CD4-positive, alpha-beta T cell treated with Interleukin-1 beta for 1 hour (primary cell): ENCODE measurements at places on chromosomes 2 and 18.
A peak's percentile ranks its signal among the peaks of the same experiment; 100 is the strongest.

GRCh38 chr2:100193291-100193710 lies 50.9 kb upstream of the AFF3 start:
- no peak for DNase-seq

GRCh38 chr2:15832849-15833680 lies 107.3 kb upstream of the MYCN start:
- DNase-seq, result no peak

DNA sequence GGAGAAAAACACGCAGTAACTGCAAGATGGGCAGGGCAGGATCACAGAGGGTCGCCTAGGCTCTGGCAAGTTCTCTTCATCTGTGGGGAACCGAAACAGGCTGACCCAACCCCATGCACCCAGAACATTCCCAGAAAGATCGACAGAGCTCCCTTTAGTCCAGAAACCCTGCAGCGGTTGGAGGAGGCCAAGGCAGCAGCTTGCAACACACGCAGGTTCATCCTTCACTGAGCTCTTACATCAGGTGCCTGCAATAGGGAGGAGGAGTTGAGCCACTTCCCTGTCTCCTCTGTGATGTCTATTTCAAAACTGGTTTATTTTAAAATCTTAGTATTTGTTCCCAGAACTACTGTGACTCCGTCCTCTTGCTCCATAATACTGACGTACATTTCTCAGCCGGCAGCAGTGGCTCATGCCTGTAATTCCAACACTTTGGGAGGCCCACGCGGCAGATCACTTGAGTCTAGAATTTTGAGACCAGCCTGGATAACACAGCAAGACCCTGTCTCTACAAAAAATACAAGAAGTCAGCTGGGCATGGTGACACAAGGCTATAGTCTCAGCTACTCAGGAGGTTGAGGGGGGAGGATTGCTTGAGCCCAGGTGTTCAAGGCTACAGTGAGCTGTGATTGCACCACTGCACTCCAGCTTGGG lies 11.5 kb upstream of the SLC11A1 start:
- DNase-seq, result peak; percentile 68

GRCh38 chr2:232888839-232889529 lies 18.9 kb downstream of the SNORC start:
- DNase-seq, result no peak

DNA sequence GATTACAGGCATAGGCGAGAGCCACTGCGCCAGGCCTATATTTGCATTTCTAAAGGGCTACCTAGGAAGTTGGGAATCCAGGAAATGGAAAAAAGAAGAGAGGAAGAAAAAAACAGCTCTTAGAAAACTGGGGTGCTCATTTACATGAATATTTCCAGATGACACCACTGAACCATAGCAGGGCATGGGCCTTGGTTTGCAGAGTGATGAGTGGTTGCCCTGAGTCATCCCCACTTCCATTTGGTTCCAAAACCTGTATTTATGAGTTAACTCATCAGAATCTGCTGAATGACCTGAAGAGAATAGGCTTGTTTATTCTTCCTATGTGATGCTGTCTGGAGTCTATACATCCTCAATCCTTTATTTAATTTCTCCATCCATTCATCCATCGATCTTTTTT lies 36.2 kb downstream of the EHD3 start:
- DNase-seq, result no peak

DNA sequence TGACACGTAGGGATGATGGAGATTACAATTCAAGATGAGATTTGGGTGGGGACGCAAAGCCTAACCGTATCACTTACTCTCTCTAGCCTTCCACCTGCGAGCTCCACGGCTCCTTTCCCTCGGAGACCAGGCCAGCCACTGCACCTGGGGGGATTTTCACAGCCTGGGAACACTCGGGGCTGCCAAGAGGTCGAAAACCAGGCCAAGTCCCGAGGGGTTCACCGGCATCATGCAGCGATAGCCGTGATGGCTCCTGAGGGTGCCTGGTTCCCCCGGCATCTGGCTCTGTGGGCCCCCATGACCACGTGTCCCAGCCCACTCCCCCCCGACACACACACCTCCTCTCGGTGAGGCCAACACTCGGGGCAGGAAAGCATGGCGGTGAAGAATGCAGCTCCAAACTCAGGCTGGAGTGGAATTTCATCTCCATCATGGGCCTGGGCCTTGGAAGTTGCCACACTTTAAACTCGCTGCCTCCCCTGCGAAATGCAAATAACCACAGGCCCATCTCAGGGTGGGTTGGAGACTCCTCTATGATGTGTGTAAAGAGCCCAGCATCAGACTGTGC lies 32.6 kb downstream of the ADCY3 start:
- DNase-seq, result no peak

DNA sequence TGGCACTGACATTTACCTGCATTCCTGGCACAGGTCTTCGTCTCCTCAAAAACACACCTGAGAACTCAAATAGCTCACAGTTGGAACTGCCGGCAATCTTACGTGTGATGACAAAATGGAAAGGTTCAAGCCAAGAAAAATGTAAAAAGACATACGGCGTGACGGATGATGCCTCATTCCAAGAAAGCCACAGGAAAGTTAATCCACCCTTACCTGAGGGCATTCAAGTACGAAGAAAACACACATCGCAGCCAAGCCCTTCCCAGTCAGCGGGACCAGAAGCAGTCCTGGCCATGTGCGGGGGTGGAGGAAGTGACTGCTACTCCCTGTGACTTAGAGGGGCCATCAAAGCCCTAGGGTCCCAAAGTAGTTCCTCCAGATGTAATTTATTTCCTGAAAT lies 986.3 kb upstream of the CELF4 start:
- DNase-seq, result no peak

DNA sequence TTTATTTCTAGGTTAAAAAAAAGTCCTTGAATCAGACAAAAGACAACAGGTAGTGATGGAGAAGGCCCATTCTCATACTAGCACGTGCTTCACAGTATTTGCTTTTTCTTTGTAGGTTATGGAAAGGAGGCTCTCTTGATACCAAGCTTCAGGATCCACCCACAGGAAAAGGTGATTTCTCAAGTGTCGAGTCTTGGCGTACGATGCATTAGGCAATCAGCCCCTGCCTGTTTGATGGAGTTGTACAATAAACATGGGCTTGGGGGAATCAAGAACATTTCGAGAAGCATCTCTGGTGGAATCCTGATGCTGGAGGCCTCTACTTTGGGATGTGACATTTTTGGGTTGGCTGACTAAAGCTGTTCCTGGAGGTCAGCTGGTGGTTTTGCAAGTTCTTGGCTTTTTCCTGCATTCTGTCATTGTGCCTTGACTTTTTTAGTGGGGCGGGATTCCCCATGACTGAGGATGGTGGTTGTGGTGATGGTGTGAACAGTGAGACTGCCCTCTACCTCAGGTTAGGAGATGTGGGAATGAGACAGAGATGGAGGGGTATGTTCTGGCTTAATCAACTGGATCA lies 231.5 kb upstream of the SPRED2 start:
- DNase-seq, result no peak

GRCh38 chr2:68743531-68743930 lies 8.9 kb downstream of the ARHGAP25 start:
- DNase-seq, result no peak

DNA sequence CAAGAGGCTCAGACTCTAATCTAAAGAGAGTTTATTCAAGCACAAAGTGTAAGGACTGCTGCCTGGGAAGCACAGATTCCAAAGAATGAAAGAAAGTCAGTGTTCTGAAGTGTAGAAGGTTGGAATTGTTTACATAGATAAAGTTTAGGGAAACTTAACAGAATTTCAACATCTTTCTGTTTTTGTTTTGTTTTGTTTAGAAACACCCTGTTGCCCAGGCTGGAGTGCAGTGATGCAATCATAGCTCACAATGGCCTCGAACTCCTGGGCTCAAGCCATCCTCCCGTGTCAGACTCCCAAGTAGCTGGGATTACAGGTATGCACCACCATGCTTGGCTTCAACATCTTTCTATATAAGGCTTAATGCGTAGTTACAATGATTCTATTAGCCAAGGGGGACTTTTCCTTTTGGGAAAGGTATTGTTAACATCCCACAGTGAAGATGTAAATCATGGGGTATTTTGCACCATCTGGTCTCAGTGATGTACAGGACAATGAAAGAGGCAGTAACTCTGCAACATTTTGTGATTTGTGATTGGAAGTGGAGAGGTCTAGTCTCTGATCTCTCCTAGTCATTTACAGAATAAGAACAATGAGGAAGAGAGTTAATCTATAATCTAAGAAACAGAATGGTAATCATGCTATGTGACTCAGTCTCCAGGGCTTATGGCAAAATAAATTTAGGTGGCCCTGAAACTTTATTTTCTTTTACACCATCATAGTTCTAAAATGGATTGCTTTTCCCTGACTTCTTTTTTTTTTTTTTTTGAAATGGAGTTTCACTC lies 45.6 kb upstream of the MSH6 start:
- no peak for DNase-seq

DNA sequence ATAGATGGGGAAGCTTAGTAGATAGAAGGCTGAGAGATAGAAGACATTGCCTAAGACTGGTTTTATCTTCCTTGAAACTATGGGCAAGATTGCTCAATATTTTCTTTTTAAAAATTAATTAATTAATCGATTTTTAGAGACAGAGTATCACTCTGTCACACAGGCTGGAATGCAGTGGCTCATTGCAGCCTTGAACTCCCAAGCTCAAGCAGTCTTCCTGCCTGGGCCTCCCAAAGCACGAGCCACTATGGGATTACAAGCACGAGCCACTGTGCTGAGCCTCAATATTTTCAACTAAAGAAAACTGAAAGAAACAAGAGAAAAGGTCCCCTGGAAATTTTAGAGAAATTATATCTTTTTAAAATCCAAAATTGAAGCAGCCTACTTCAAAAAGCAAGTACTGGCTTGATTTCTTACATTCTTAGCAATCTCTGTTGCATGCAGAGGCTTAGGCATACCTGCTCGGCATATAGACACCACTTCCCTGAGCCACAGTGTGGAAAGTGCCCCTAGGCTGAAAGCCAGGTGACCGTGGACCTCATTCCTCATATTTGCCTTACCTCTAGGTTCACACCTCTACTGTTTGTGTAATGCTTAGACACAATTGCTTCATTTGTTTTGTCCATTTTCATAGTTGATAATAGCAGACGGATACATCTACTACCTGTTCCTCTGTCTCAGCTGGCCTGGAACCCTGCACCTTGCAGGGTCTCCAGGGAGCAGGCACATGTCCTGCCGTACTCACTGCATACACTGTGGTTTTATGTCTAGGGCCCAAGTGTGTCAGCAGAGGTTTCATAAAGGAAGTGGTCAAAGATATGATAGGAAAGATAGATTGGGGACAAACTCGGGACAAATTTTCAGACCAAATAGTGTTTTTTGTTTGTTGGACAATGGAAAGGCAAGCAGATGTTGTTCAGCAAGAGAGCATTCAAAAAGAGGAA lies 166.5 kb upstream of the ALPP start:
- DNase-seq, result no peak

DNA sequence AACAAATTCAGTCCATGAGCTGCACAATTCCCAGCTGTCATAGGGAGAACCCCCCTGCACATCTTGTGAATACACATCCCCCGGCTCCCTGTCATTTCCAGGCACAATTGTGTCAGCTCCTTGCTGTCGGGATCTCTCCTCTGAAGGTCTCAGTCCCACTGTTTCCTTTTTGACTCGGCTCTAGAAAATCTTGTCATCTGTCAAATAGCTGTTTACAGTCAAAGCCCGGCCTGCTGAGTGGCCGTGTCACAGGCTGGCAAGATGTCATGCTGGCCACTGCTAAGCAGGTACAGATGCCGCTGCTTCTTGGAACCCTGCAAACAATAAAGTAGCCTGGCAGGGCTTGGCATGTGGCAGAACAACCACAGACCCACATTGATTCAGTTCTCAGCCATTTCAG lies 61.7 kb downstream of the LYPD1 start:
- no peak for DNase-seq

- DNase-seq, result no peak
Measured at GRCh38 chr18:23340661-23341060, 112.4 kb upstream of the RIOK3 start.

DNA sequence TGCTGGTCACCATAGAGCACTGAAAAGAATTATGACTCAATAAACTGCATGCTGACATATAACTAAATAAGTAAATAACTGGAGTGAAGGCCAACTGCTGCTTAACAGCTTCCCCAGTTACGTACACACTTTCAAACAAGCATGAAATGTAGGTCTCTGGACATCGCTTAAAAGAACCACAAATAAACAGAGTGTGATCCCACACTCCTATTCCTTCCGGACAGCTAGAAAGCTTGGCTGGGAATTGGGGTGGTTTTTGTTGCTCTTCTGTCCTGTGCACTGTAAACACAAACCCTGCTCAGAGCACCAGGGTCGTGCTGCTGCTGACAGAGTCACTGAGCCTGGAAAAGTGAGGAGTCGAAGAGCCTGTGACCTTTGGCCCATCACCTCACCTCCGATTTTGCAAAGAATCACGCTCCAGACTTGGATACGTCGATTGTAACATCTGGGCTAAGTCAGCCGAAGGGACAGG lies 162.7 kb upstream of the NT5C1B start:
- no peak for DNase-seq

GRCh38 chr2:205686783-205687640 lies 4.7 kb downstream of the NRP2 start:
- no peak for DNase-seq

DNA sequence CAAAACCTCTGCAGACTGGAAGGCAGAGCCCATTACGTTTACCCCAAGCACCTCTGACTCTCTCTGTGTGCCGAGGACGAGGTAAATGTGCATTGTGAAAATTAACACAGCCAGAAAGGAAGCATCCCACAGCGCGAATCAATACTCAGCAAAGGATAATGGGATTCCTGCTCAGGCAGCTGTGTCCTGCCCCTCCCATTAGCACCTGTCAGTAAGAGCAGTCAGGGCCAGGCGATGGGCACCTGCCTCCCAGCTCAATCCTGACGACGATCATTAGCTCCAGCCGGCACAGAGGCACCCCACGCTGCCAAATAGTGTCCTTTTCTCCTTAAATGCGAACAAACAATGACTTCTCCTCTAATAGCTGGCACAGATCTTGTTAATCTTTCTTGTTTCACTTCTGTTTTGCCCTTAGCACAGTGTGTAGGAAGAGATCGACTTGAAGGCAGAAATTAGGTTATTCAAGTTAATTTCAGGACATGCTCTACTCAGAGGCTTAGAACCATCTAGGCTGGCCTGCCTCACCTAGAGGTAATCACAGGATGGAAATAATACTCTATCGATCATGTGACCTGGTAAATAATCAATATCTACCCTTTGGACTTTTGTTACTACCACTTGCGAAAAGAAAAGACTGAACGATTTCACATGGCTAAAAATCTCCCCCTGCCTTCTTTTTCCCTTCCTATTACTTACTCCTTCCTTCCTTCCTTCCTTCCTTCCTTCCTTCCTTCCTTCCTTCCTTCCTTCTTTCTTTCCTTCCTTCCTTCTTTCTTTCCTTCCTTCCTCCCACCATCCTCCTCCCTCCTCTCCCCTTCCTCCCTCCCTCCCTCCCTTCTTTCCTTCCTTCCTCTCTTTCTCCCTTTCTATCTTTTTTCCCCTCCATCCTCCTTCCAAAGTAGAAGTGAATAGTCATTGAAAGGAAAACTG lies 487.9 kb upstream of the ID2 start:
- no peak for DNase-seq

DNA sequence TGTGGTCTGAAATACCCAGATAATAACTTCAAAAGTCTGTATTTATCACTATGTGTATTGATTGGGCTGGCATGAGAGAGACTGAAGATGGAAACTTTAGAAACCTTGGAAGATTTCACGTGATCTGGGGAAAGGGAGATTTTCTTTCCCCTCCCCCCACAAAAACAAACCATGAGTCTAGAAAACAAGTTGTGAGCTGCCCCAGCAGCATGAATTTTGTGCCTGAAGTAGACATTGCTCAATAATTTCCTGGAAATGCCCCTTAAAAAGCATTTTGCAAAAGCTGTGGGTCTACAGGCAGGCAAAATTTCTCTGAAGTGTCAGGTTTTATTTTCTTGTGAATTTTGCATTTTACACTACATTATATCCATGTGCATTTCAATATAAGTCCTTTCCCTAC lies 101.8 kb downstream of the ETAA1 start:
- DNase-seq, result no peak
